ENCODE measurements at places on chromosomes 5 and 9.
A peak's percentile ranks its signal among the peaks of the same experiment; 100 is the strongest.

DNA sequence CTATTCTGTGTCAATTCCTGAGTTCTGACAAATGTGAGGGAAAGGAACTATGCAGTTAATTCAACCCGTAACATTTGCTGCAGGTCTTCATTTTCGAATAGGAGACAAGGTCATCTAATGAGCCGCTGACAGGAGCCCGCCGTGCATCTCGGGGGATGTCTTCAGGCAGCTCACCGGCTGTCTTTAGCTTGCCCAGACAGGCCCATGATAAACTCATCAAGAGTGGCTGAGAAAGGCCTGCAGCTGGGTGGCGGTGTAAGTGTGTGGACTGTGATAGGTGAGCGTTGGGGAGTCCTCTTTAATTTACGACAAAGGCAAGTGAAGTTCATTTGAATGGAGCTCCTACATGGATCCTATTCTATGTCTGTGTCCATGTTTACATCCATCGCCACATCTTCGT is 190.5 kb downstream of the ADCY2 start:
- no peak for DNase-seq

DNA sequence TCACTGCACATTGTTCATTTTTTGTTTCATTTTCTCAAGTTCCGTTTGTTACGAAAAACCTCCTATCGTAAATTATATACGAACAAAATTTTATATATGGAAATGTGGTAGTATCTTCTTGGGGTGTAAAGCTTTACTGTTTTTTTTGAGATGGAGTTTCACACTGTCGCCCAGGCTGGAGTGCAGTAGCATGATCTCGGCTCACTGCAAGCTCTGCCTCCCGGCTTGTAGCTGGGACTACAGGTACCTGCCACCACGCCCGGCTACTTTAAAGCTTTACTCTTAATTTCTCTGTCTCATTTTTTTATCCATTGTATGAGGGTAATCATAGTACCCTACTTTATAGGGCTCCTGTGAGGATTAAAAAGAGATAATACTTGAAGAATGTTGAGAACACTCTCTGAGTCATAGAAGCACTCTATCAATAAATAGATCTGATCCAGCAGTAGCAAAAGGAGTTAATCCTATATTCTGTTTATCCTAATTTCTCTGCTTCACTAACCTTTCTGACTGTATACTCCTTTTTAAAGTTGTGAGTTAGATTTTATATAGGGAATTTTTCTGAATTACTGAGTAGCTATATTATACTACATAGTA is 5.6 kb upstream of the LRRC70 start:
- DNase-seq = no peak

- DNase-seq = no peak
Observed at GRCh38 chr5:15326932-15327331, 173.0 kb upstream of the FBXL7 start.

DNA sequence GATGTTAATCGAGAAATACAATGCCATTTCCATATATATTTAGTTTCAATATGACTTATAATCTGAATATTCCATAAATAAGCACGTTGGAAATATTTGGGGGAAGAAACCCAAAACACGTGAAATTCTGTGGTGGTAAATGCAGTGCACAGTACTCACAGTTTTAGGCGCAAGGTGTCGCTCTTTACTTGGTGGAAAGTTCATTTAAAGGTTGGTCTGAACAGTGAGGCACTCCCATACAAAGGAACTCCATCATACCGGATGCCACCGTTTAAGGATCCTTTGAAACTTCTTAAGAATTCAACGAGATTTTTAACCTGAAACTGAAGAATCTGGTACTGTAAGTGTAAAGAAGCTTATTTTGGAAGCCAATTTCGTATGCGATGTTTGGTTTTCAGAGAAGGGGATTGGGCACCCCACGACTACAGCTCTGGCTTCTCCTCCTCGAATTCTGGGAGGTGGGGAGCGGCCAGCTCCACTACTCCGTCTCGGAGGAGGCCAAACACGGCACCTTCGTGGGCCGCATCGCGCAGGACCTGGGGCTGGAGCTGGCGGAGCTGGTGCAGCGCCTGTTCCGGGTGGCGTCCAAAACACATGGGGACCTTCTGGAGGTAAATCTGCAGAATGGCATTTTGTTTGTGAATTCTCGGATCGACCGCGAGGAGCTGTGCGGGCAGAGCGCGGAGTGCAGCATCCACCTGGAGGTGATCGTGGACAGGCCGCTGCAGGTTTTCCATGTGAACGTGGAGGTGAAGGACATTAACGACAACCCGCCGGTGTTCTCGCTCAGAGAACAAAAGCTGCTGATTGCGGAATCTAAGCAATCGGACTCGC is at the start of gene PCDHA11:
PCDHA11 (plus strand) TSS at position 237 of the 834 bp plus-strand sequence; CDS start at position 384, 147 bp downstream.
- DNase-seq = no peak

GRCh38 chr9:121368138-121368522 is 1.9 kb downstream of the STOM start:
- no peak for DNase-seq

- no peak for DNase-seq
Observed at GRCh38 chr5:72234265-72234700, 85.8 kb downstream of the MRPS27 start.

GRCh38 chr5:178145965-178146820 is 7.5 kb downstream of the NHP2 start:
- peak; percentile 66 for DNase-seq

- no peak for DNase-seq
Observed at GRCh38 chr5:84683594-84683993, 298.9 kb upstream of the EDIL3 start.

DNA sequence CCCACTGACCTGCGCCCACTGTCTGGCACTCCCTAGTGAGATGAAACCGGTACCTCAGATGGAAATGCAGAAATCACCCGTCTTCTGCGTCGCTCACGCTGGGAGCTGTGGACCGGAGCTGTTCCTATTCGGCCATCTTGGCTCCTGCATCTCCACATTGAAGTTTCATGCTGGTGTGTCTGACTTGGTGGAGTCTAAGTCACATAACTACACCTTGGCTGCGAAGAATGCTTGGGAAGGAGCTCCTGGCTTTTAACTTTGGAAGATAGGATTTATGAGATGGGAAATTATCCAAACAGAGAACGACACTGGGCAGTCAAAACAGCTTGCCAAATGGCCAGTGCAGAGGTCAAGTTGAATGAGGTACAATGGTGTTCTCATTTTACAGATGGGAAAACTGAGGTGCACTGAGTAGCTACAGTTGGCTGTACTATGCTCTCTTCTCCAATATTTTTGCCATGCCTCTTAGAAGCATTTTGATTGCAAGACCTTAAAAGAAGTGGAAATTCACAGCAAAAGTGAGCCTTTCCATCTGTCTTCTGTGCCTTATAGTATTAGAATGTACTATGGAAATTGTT is 36.7 kb downstream of the CCDC192 start:
- DNase-seq = no peak

- DNase-seq = no peak
Observed at GRCh38 chr5:66963559-66963971, 233.0 kb downstream of the CD180 start.

DNA sequence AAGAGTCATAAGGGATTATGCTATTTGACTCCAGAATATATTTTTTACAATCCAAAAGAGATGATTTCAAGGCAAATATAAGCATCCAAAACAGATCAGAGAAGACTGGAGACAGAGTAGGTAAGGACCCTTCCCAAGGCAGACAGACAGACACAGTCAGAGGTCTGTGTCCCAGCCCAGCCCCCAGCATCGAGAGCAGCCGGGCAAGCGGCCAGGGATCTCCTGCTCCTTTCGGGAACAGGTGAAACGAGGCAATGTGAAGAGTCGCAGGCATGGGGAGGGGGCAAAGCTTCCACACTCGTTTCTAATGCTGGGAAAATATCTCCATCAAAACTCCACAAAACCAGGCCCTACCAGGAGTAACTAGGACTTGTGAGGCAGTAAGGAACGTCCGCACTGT is 5.8 kb downstream of the PAEP start:
- no peak for DNase-seq

- DNase-seq = no peak
Observed at GRCh38 chr5:117473165-117473564, 898.5 kb upstream of the SEMA6A start.

GRCh38 chr5:164832516-164832915 is 1327.1 kb downstream of the MAT2B start:
- no peak for DNase-seq

GRCh38 chr9:18384066-18384465 is 89.9 kb upstream of the ADAMTSL1 start:
- no peak for DNase-seq

DNA sequence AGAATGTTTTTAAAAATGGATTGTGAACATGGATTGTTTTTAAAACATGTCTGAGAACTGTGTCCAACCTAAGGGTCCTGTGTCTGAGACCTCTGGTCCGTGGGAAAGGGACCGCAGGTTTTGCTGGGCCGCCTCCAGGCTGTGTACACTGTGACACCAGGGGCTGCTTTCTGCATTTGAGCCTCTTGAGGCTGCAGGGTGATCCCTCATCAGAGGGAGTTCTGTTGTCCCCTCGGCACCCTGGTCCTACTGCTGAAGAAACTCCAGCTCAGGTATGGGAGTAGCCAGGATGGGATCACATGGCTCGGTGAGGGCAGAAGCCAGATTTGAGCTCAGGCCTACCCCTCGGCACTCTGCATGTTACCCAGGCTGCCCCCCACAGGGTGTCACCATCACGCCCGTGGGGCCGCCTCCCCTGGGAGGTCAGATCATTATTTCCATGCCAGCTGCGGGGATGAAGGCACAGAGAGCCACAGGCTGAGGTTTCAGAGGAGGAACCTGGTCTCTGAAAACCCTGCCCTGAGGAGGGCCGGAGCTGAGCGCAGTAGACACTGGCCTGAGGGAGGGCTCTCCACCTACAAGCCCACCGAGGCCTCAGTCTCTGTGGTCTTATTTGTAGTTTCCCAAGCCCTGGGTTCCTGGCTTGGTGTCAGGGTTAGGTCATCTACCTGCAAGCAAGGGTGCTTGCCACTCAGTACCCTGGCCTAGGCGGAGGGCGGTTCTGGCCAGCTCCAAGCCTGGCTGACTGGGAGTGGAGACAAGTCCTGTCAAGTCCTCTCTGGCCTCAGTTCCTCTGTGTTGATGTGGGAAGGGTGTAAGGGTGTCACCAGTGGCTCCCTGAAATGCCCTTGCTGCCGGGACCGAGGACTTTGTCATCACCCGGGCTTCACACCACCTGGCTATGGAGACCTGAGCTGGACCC is 2.8 kb downstream of the PRR7 start:
- DNase-seq = no peak

DNA sequence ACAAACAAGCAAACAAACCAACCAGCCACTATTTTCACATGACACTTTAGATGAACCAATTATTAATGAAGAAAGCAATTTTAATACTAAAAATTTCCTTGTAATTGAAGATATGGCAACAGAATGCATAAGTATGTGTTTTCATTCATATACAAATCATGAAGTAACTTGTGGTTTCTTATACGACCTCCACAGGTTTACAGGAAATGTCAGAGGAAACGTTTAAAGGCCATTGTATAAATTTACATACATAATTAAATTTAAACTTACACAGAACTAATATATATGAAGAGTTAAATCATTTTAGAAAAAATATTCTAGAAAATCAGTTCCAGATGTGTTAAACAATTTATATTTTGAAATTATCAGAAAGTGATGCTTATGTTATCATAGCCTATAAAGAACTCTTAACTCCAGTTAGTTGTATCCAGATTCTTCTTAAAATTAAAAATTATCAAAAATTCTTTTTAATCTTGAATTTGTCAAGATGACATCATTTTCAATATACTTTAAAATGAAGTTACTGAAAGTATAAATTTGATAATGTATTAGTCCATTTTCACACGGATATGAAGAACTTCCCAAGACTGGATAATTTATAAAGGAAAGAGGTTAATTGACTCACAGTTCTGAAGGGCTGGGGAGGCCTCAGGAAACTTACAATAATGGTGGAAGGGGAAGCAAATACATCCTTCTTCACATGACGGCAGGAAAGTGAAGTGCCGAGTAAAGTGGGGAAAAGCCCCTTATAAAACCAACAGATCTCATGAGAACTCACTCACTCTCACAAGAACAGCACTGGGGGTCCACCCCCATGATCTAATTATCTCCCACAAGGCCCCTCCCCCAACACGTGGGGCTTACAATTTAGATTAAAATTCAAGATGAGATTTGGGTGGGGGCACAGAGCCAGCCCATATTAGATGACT is 192.0 kb downstream of the PIK3R1 start:
- DNase-seq = no peak

- no peak for DNase-seq
Observed at GRCh38 chr5:150211156-150212030, 21.5 kb downstream of the SLC6A7 start.

DNA sequence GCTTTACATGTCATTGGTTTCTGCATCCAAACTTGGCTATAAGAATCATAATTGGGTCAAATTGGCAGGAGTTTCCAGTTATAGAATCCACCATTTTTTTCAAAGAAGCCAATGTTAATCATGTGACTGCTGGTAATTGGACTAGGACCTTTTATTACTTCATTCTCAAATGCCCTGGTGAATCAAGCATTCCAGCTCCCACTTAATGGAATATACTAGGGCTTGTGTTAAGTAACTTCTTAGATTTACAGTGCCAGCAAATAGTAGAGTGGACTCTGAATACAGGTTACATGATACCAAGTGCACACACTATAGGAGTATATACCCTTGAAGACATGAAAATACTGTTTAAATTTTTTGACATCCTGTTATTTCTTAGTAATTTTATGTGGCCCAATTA is 96.7 kb downstream of the NUDT12 start:
- no peak for DNase-seq

GRCh38 chr9:133634081-133634691 is 2.0 kb upstream of the DBH start:
- DNase-seq = no peak

- no peak for DNase-seq
Observed at GRCh38 chr5:72129725-72130124, 22.4 kb downstream of the MAP1B start.

DNA sequence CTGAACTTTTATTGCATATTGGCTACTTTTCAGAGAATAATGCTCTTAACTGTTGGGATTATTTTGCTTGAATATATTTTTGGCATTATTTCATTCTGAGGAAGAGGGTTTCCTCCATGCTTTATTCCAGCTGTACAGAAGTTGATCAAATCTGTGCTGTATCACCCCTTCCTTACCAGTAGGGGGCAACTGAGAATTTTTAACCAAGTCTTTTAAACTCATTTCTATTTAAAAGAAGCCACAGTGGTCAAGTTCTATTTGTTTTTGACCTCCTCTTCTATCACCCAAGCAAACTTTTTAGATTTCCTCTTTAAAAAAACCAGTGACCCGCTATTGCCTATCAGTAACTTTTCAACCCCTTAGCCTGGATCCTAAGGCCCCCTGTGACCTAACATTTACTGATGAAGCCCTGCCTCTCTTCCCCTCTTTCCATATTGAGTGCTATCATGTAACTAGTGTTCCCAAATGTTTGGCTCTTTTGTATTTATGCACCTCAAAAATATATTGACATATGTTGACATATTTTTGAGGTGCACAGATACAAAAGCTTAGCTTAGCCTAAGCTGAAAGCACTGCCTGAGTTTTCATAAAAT is 80.6 kb downstream of the FBXO4 start:
- DNase-seq = no peak
